A549 treated with CpdA at 1 μM for 4 hours (cell line): ENCODE measurements at places on chromosomes 3 and 15. TPM values are rescaled to one million over a fixed set of nuclear protein-coding genes. Genes with fewer than 3 reads are reported as not detected.

Gene CD96
- not detected in 5 replicates for total RNA-seq

Gene CDCP1
- total RNA-seq, result 13.6 to 18.8 TPM (median 15.7 TPM) in 5 replicates

Gene FBXL2
- 6.0 to 8.5 TPM (median 7.2 TPM) in 5 replicates for total RNA-seq

Gene ZWILCH
- total RNA-seq, result 37.8 to 41.9 TPM (median 40.1 TPM) in 5 replicates

Gene PATL2
- 0.08 to 0.34 TPM (median 0.13 TPM) in 3 of 5 replicates, not detected in the others for total RNA-seq

Gene HRG
- 0.02 TPM in 1 of 5 replicates, not detected in the others for total RNA-seq

Gene NANOGP8
- total RNA-seq, result not detected in 5 replicates

Gene PCSK6
- 11.2 to 12.4 TPM (median 11.4 TPM) in 5 replicates for total RNA-seq
